ENCODE measurements at places on chromosomes 4 and X. TPM values are rescaled to one million over a fixed set of nuclear protein-coding genes. Genes with fewer than 3 reads are reported as not detected.

TNIP3 gene
- total RNA-seq = not detected

KDR gene
- 21.2 TPM for total RNA-seq

ZC4H2 gene
- 4.8 TPM for total RNA-seq

KLHL4 gene
- 1.0 TPM for total RNA-seq

CT45A1 gene
- not detected for total RNA-seq

MAGEB2 gene
- not detected for total RNA-seq

SGMS2 gene
- 18.5 TPM for total RNA-seq

UGT2B17 gene
- total RNA-seq = not detected

ADGRL3 gene
- 3.0 TPM for total RNA-seq

SH3RF1 gene
- total RNA-seq = 8.3 TPM

TLL1 gene
- 0.35 TPM for total RNA-seq

USP17L20 gene
- total RNA-seq = not detected

PDHA2 gene
- not detected for total RNA-seq

SPANXB1 gene
- not detected for total RNA-seq

- peak; percentile 72 for DNase-seq
Measured at GRCh38 chr4:25088093-25088952, 57.6 kb upstream of the LGI2 start.

DNA sequence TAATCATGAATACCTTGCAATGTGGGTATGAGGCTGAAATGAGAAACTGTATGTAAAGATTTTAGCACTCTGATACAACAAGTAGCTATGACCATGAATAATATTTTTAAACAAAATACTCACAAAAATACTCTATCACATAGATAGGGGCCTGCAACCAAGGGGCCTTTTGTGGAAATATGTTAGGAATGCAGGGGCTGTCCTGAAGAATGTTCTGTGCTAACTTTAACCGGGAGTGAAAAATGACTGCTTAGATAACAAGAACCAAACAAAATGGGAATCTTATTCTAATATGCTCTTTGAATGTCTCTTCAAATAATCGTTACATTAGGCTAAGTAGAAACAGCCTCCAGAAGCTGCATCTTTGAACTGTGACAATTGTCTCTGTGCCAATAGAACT lies 37.9 kb upstream of the GYPA start:
- DNase-seq = no peak

- DNase-seq = no peak
Measured at GRCh38 chr4:184510401-184510800, 36.1 kb upstream of the IRF2 start.

DNA sequence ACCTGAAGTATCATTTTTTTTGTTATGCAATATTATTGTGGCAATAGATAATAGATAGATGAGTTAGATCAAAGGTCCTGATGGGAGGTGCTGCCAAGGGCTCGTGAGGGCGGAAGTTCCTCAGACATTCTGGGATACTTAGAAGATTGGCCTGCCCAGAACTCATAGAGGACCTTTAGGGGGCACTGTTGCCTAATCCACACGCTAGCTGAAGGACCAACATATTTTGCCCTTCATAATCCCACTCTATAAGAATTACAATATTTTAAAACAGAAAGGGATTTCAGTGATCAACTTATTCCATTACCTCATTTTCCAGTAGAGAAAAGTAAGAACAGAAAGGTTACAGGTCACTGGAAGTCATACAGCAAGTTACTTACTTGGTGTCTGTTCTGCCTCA lies 22.9 kb upstream of the COX7B2 start:
- DNase-seq = no peak

DNA sequence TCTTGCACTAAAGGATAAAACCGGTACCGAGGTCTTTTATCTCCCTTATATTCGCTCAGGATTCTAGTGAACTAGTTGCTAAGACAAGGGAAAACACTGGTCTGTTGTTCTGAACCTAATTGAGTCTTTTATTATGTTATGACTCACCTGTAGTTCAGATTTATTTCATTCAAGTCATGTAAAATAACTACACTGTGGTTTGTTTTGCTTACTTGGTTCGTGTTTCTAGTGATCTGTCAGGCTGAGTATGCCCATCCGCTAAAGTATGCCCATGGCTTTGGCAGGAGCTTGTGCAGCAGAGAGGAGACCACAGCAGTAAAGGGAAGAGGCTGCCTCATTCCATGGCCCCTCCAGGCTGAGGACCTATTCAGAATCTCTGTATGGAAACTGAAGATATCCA lies 126.1 kb downstream of the AFF1 start:
- DNase-seq = no peak

- DNase-seq = no peak
Measured at GRCh38 chr4:80507507-80507906, 172.0 kb downstream of the CFAP299 start.

GRCh38 chr4:124686279-124686678 lies 26.3 kb downstream of the ANKRD50 start:
- DNase-seq = no peak

DNA sequence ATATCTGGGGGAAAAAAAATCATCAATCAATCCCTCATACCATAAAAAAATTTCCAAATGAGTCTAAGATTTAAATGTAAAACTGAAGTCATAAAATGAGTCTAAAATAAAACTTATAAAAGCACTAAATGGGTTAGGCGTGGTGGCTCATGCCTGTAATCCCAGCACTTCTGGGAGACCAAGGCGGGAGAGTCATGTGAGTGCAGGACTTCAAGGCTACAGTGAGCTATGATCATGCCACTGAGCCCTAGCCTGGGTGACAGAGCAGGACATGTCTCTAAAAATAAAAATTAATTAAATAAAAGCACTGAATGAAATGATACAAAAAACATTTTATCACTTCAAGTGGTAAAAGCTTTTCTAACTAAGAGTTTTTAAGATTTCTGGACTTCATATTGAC lies 83.3 kb downstream of the LRBA start:
- DNase-seq = no peak

- DNase-seq = no peak
Measured at GRCh38 chr4:168586926-168587325, 90.1 kb downstream of the PALLD start.

GRCh38 chr4:186144198-186144945 lies 39.9 kb downstream of the FAM149A start:
- DNase-seq = peak; percentile 80

- DNase-seq = no peak
Measured at GRCh38 chrX:9919632-9920172, 47.5 kb upstream of the CLDN34 start.

DNA sequence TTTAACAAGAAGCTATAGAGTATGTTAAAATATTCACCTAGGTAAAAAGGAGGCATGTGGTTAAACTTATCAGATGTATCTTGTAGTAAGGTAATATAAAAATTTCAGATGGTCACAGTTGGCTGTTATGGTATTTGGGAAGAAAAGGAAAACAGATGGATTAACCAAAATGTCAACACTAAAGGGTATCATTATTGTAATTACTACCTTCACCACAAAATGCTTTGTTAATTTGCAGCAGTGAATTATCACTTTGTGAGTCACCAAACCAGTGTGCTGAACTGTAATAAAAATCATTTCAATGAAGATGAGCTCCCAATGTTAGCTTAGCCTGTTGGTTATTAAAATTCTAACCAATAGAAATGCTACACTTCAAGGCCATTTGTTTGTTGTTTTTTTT lies 233.9 kb downstream of the RPA4 start:
- no peak for DNase-seq

GRCh38 chrX:67726018-67726417 lies 182.2 kb downstream of the AR start:
- no peak for DNase-seq

DNA sequence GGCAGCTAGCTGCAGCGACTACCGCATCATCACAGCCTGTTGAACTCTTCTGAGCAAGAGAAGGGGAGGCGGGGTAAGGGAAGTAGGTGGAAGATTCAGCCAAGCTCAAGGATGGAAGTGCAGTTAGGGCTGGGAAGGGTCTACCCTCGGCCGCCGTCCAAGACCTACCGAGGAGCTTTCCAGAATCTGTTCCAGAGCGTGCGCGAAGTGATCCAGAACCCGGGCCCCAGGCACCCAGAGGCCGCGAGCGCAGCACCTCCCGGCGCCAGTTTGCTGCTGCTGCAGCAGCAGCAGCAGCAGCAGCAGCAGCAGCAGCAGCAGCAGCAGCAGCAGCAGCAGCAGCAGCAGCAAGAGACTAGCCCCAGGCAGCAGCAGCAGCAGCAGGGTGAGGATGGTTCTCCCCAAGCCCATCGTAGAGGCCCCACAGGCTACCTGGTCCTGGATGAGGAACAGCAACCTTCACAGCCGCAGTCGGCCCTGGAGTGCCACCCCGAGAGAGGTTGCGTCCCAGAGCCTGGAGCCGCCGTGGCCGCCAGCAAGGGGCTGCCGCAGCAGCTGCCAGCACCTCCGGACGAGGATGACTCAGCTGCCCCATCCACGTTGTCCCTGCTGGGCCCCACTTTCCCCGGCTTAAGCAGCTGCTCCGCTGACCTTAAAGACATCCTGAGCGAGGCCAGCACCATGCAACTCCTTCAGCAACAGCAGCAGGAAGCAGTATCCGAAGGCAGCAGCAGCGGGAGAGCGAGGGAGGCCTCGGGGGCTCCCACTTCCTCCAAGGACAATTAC lies 1.4 kb downstream of the AR start:
- peak; percentile 42 for DNase-seq

DNA sequence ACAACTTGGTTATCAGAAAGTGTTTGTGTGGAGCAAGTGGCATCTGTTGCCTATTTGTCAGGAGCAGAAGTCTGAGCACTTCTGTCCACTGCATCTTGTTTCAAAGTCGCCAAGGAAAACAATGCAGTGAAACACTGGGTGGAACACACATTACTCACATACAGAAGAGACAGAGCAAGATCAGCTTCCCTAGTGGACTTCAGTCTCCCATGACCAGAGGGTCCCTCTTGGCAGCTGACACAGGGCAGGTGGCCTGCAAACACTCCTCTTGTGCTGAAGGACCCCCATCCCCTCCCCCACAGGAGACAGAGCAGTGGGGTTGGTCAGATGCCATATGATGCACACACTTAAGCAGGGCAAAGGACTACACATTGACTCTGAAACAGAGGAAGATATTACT lies 3.6 kb upstream of the BBS12 start:
- DNase-seq = no peak

- DNase-seq = no peak
Measured at GRCh38 chr4:152880263-152880662, 55.9 kb upstream of the FHDC1 start.

GRCh38 chrX:144379156-144379555 lies 495.3 kb downstream of the UBE2NL start:
- DNase-seq = no peak

- DNase-seq = no peak
Measured at GRCh38 chr4:141914746-141915145, 278.4 kb downstream of the IL15 start.

- DNase-seq = no peak
Measured at GRCh38 chr4:163565226-163566135, 71.0 kb downstream of the TMA16 start.

DNA sequence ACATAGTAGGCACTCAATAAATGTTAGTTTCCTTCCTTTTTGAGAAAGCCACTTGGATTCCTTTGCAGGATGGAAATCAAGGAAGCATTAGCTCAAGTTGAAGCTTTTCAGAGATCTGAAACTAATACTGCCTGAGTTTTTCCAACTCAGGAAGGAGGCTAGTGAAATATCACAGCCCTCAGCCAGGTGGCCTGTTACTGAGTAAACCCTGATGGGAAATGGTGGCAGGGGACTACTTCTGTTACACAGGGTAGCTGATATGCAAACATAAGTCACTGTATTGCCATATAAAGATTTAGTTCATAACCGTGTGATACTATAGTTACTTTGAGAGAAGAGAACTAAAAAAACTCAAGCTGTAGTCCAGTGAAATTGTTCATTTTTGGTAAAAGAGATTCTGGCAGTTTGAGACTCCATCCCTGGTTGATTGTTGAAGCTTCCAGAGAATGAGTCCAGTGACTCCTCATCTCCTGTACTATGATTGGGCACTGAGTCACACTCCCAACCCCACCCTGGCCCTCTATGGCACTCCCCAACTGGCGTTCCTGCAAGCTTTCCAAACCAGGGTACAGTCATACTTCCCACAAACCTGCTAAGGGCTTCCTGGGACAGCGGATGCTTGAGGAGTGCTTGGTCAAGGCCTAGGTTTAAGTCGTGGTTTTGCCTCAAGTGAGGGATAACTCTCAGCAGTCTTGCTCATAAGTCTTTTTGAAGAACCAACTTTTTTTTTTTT lies 81.8 kb downstream of the MID1IP1 start:
- no peak for DNase-seq

GRCh38 chr4:25246680-25247611 lies 13.1 kb downstream of the PI4K2B start:
- DNase-seq = no peak

DNA sequence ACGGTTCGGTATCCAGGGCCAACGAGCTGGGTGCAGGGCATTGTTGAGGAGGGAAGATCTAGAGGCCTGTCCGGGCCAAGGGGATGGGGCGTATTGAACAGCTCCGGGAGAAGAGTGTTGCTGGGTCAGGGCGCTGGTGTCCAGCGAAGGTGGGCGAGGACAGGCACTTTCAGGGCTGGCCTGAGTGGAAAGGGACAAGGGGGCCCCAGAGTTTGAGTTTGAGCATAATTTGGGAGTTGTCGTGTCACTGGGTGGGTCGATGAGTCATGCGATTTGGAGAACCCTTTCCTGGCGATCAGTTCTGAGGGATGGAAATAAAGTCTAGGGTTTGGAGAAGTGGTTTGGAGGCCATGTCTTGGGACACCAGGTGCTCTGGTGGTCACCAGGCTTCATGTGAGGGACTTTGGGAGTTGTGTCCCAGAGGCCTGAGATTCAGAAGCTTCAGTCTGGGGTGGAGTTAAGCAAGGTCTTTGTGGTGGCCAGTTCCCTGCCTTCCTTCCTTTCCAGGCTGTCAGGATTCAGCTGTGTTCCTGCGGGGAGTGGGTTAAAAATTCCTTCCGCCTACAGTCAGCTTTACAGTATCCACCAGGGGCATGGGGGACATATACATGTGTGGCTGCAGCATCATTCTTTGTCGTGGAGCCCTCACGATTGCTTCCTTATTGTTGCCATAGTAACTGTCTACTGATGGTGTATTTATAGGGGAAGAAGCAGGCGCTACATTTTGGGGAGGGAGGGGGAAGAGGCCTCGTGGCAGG lies 504 bp downstream of the PRRG3 start:
- DNase-seq = no peak

- no peak for DNase-seq
Measured at GRCh38 chr4:84403656-84404055, 95.4 kb downstream of the NKX6-1 start.
